Substantia nigra (tissue), 51 donors: ENCODE measurements at places on chromosomes 5 and 9.

GRCh38 chr5:34436761-34437501 is 219.2 kb upstream of the RAI14 start:
- no peak for DNase-seq

- DNase-seq: no peak
Observed at GRCh38 chr9:27212191-27212590, 84.8 kb downstream of the EQTN start.

- no peak for DNase-seq
Observed at GRCh38 chr9:128077847-128078503, 9.9 kb downstream of the SLC25A25 start.

- no peak for DNase-seq
Observed at GRCh38 chr5:97100476-97100875, 41.9 kb downstream of the LIX1 start.

GRCh38 chr5:173858670-173859407 is 29.3 kb upstream of the CPEB4 start:
- no peak for DNase-seq
